Activated CD4-positive, CD25-positive, alpha-beta regulatory T cell treated with anti-CD3 and anti-CD28 coated beads, Interleukin-2, amount 50 U/mL, for 72 hours (primary cell): ENCODE measurements at places on chromosomes 7 and 10.

DNA sequence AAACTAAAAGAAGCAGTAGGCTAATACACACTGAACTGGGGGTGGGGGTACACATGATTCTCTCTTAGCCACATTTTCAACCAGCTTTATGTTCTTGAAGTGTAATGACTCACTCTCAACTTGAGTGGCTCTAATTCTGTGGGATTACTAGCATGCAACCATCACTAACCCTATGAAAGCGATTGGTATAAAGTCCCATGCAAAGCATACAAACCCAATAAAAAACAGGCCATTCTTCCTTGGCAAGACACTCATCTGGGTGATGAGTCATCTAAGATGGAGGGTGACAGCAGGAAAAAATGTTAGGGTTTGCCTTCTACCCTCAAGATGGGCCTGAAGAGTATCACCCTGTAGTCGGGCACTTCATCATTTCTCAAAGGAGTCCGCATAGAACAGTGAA is 14.9 kb upstream of the PON3 start:
- no peak for DNase-seq

DNA sequence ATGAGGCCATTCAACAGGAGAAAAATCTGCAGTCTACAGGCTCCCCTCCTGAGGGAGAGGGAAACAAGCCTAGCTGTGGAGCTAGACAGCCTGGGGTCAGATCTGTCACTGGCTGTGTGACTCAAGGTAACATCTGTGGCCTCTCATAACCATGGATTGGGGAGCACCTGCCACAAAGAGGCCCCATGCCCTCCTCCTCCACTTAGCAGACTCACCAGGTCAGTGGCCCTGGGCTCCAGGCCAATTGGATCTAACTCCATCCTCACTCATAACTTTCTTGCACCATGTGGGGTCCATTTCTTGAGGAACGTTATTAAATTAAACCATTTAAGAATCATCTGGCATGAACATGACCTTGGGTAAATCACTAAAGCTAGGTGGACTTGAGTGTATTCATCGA is 1.8 kb downstream of the GDF10 start:
- no peak for DNase-seq

GRCh38 chr7:113083132-113083815 is 3.4 kb downstream of the GPR85 start:
- no peak for DNase-seq

DNA sequence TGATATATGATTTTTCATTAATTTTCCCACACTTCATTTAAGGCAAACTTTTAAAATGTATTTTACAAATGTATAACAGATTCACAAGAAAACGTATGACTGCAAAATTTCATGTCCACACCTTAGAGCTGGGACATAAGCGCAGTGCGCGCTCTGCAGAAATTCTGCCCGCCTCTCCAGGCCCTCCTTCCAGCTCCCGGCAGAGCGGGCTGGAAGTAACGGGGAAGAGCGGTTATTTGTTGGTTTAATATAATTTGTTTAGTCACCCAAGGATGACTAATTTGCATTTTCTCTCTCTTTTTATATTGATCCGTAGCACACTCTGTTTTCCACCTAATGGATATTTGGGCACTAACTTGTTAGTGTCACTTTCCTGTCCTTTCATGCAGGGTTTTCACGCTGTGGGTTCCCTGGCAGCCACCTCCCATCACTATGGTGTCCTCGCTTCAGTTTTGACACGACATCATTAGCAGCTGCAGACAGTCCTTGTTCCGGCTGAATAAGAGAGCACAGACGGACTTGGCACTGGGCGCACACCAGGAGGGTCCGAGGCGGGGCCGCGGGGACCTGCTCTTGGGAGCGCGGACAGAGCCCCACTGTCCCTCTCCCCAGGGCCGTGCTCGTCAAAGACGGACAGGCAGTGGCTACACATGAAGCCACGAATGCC is 129.2 kb upstream of the SEC61G start:
- DNase-seq, result no peak

DNA sequence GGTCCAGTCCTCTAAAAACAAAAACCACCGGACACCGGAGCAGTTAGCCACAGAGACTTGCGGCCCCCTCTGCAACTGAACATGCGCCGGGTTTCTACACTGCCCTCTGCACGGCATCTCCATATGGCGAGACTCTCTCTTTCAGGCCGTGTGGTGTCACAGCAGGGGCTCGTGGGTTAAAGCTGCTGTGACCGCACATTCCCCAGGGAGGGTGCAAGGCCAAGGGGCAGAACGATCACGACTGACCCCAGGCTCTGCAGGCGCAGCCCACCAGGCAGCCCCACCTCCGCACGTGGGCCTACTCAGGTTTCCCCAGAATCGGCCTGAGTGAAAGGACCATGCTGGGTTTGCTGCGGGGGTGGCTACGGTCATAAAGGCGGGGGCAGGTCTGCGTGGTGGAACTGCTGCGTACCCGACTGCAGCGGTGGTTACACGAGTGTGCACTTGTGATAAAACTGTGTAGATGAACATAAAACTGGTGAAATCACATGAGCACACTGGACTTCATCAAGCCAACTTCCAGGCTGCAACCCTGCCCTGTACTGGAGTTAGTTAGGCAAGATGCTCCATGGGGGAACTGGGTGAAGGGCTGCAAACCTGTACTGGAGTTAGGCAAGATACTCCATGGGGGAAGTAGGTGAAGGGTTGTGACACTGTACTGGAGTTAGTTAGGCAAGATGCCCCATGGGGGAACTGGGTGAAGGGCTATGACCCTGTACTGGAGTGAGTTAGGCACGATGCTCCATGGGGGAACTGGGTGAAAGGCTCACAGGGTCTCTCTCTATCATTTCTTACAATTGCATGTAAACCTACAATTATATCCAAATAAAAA is 81.4 kb upstream of the PPP2R2D start:
- DNase-seq, result no peak

- no peak for DNase-seq
Observed at GRCh38 chr7:33547880-33548279, 357.5 kb upstream of the BMPER start.

DNA sequence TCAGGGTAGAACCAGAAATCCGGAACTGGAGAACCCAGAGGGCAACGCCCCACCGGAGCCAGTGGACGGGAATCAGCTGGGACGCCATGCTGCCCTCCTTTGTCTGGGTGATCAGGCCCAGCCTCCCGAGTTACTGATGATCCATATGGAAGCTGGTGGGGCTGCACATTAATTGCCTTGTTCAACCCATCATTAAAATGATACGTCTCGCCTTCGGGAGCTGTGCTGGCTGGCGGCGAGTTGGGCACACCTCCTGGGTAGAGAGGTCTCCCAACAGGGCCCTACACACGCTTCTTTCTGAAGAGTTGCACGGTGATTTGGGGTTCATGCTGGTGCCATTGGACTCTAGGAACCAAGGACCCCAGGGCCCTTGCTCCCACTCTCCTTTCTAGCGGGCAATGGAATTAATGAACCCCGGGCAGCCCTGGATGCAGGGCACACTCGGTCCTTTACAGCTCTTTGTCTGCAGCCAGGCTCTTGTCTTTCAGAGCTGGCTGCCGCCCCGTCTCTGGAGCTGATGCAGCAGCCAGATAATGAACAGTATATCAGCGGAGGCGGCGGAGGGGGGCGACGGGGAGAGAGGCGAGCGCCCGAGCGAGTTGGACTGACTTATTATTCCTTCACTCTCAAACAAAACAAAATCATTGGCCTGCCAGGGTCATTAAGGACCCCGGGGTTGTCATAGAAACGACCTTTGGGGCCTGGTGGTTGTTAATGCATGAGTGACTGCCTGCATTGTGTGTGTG is 412.2 kb upstream of the ZMIZ1 start:
- DNase-seq, result no peak

GRCh38 chr7:150511048-150511447 is 3.6 kb upstream of the GIMAP7 start:
- DNase-seq, result no peak

DNA sequence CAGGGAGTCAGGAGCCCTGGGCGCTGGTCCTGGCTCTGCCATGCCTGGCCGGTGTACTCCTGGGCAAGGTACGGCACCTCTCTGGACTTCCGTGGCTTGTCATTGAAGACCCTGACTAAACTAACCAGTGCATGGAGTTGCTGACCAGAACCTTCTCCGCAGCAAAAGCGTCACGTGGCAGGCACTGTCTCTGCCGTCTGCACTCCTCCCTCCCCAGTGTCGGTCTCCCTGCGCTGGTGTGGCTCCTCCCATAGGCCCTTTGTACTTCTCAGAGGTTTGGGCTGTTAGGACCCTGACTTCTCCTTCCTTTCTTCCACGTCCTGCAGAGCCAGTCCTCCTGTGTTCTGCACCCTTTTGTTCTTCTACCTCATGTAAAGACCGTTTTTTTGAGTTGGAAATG is 100.6 kb upstream of the CREB5 start:
- DNase-seq, result no peak

- DNase-seq, result no peak
Observed at GRCh38 chr10:21742740-21743412, 208.8 kb downstream of the MLLT10 start.

- no peak for DNase-seq
Observed at GRCh38 chr10:72106896-72107295, 18.5 kb upstream of the SPOCK2 start.

GRCh38 chr10:95314192-95314918 is 23.6 kb upstream of the PDLIM1 start:
- no peak for DNase-seq

DNA sequence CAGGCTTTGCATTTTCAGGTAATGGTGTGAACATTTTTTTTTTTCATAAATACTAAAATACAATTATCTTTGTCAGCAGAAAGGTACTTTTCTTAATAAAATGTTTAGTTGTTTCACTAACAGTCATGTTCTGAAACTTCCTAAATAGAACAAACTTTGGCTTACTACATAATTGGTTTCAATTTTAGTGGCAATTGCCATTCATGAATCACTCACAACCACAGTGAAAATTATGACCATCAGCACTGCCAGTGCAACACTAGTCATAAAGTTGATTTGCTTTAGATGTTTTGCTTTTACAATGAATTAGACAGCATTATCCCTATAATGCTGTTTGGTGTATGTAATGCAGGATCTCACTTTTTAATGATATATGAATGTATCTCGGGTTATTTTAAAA is 297.6 kb upstream of the PLXDC2 start:
- DNase-seq, result no peak

- DNase-seq, result no peak
Observed at GRCh38 chr7:25949736-25950487, 202.1 kb upstream of the NFE2L3 start.

DNA sequence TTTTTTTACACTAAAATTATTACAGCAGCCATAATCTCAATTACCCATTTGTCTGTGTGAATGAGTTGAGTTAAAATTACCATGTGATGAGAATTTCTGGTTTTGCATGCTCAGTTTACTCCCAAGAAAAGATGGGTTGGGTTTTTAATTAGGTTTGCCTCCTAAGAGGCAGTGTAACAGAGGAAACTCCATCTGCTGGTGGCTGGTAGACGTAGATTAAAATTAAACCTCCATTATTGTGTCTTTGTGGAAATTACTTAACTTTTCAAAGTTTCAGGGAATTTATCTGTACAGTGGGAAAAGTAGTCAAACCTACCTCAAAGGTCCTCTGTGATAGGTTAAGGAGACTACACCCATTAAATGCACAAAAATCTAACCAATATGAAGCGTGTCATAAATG is 954.2 kb downstream of the PCDH15 start:
- DNase-seq, result no peak

- DNase-seq, result no peak
Observed at GRCh38 chr7:103941976-103942375, 47.5 kb downstream of the RELN start.

- no peak for DNase-seq
Observed at GRCh38 chr7:40429826-40430225, 295.0 kb downstream of the SUGCT start.

DNA sequence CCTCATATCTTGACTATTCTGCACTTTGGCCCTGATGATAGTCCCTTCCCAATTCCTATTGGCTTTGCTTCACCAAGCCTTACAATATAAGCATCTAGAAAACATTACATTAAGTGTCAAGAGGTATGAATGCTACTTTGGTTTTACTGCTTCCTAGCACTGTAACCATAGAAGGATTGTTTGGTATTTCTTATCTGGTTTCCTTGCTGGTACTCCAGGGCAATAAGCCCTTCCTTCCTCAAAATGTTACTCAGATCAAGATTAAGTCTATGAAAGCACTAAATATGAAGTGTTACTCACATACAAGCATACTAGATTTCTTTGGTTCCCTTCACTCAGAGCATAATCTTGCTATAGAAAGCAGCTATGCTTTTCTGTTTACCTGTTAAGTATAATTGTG is 492.5 kb downstream of the ETV1 start:
- DNase-seq, result no peak

DNA sequence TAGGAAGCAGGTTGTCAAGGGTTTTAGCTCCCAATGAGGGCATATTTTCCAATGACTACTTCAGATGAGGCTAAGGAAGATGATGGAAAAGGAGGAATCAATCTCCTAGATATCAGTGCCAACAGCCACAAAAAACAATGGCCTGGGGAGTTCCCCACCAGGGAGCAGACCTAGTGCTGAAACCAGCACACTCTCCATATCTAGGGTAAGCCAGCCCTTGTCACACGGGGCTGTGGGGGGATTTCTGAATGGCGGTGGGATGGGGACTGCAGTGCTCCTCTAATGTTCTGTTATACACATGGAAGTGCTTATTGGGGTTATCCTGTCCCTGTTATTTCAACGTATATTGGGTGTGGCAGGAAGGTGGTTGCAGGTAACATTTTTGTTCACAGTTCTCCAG is 18.5 kb downstream of the EPC1 start:
- DNase-seq, result no peak

DNA sequence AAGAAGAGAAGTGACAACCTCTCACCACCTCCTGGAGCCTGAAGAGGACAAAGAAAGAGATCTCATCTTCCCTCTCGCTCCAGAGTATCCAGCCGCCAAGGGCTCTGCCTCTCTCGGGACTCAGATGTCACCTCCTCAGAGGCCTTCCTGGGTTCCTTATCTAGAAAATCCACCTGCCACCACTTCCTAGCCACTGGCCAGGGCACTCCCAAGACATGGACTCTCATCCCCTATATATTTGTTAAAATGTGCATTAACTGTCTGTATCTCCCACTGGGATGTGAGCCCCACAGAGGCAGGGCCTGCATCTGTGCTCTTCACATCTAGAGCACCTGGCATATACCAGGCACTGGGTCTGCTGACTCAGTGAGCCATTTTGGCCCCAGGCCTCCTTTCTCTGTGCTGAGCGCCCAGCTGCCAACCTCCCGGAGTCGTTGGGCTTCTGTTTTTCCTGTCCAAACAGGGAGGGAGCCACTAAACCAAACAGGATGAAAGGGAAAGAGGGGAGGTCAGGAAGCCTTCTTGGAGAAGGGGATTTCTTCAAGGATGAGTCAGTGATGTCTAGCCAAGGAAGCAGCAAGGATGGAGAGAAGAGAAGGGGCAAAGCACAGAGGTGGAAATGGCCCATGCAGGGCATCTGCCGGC is 58.9 kb downstream of the KCNMA1 start:
- DNase-seq, result no peak

DNA sequence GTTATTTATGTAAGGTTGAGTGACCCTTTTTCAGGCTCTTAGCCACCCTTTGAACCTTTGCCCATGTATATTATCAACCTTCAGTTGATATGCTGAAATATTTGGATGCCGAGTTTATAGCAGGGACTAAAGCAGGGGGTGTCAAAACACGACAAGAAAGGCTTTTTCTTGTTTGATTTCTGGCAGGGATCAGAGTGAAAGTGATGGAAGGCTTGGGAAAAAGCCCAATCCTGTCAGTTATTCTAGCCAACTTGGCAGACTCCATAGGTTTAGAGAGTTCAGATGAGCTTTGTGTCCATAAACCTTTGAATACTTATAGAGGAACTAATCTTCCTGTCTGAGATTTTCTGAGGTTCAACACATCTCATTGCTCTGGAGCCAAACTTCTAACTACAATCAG is 47.5 kb downstream of the INHBA start:
- no peak for DNase-seq
